ENCODE measurements at places on chromosomes 12 and 14. TPM values are rescaled to one million over a fixed set of nuclear protein-coding genes. Genes with fewer than 3 reads are reported as not detected.

- no peak for DNase-seq
Measured at GRCh38 chr12:60920841-60921495, 1325.1 kb downstream of the SLC16A7 start.

DNA sequence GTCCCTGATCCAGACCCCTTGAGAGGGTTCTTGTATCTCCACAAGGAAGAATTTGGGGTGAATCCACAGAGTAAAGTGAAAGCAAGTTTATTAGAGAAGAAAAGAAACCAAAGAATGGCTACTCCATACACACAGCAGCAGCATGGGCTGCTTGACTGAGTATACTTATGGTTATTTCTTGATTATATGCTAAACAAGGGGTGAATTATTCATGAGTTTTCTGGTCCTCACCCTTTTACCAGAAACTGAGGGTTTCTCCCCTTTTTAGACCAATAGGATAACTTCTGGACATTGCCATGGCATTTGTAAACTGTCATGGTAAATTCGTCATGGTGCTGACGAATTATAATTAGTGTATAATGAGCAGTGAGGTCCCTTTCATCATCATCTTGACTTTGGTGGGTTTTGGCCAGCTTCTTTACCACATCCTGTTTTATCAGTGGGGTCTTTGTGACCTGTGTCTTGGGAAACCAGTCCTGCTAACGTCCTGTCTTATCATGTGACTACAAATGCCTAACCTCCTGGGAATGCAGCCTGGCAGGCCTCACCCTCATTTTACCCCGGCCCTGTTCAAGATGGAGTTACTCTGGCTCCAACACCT lies 121.9 kb downstream of the SPTSSA start:
- DNase-seq = peak; percentile 94

Gene PKP2
- total RNA-seq = 18.7 TPM

DNA sequence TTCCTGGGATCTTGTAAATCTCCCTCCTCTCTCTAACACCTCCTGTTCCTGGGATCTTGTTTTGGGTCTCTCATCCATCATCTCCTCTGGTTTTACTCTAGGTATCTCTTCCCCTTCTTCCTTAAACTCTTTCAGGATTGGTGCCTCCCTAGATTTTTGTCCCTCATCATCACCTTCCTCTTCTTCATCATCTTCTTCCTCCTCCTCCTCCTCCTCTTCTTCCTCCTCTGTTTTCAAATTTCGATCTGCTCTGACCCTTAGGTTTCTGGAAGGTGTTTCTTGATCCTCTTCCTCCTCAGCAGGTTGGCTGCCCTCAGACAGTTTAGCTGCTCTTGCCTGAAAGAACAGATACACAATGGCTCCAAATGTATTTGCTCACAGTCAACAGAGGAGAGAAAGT lies 14.5 kb downstream of the ACIN1 start:
- no peak for DNase-seq

DNA sequence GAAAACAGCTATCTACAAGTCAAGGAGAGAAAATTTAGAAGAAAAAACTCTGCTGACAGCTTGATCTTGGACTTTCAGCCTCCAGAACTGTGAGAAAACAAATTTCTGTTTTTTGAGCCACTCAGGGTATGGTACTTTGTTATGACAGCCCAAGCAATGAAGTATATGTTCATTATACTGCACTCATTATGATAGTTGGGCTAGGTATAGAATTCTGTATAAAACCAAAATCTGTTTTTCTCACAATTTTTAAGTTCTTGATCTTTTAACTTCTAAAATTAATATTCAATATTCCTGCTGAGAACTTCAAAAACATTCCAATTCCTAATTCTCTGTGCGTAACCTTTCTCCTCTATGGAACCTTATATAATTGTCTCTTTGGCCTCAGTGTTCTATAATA lies 200.8 kb downstream of the SLC5A8 start:
- no peak for DNase-seq

GRCh38 chr14:68937471-68938270 lies 41.4 kb downstream of the ACTN1 start:
- no peak for DNase-seq

Gene FOXN4
- total RNA-seq = not detected

DNA sequence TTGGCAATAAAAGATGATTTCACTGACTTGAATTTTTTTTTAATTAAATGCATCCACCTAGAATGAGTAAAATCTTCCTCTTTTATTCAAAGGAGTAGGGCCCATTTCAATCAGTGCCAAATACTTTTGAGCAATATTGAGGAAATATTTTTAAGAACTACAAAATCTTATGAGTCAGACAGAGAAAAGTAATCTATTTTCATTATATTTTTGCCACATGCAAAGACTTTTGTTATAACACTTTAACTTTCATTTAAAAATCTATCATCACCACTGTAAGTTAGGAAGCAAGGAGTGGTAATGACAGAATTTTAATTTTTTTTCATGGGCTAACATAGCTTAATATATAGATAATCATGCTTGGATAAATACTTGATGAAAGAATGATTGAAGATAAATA lies 345.2 kb upstream of the KITLG start:
- peak; percentile 4 for DNase-seq

Gene SERPINA3
- total RNA-seq = 1.3 TPM

Gene REM2
- total RNA-seq = 0.48 TPM

Gene TC2N
- total RNA-seq = 1.2 TPM

Gene EPS8
- total RNA-seq = 39.0 TPM

Gene TMEM63C
- total RNA-seq = 11.3 TPM

All from astrocyte (in vitro differentiated cells and primary cell).